ENCODE measurements at places on chromosomes 2 and 18.

DNA sequence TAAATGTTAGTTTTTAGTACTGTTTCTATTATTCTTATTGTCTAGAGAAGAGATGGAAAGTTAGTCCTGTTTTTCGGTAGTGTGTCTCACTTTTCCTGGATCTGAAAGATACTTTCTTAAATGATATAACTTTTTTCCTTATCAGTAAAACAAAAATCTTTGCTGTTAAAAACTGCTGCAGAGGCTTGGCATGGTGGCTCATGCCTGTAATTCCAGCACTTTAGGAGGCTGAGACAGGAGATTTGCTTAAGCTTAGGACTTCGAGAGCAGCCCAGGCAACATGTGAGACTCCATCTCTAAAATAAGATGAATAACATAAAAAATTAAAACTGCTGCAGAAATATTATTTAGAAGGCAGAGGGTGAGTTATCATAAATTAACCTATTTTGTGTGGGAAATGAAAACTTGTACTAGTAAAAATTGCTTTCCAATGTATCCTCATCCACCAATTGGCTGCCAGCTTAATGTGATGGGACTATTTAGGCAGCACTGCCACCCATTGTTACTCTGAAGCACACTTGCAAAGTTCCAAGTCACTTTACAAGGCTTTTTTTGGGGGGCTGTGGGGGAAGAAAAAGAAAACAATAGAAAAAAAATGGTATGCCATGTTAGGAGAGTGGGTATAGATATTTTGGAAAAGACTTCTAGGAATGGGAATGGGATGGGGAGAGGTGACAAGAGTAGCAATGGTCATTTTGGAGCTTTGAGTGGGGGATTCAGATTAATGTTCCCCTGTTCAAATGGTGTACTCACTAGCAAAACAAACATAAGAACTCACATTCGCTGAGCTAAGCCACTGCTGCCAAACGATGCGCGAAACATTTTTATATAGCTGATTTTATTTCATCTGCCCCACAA, 62.7 kb downstream of the MEIS1 start:
- DNase-seq: no peak

GRCh38 chr2:239689985-239690384, 289.2 kb upstream of the HDAC4 start:
- peak; percentile 13 for DNase-seq

- no peak for DNase-seq
These were observed 378.4 kb upstream of the NRXN1 start for GRCh38 chr2:51410331-51410730.

GRCh38 chr2:174193737-174194136, 54.6 kb downstream of the OLA1 start:
- no peak for DNase-seq

DNA sequence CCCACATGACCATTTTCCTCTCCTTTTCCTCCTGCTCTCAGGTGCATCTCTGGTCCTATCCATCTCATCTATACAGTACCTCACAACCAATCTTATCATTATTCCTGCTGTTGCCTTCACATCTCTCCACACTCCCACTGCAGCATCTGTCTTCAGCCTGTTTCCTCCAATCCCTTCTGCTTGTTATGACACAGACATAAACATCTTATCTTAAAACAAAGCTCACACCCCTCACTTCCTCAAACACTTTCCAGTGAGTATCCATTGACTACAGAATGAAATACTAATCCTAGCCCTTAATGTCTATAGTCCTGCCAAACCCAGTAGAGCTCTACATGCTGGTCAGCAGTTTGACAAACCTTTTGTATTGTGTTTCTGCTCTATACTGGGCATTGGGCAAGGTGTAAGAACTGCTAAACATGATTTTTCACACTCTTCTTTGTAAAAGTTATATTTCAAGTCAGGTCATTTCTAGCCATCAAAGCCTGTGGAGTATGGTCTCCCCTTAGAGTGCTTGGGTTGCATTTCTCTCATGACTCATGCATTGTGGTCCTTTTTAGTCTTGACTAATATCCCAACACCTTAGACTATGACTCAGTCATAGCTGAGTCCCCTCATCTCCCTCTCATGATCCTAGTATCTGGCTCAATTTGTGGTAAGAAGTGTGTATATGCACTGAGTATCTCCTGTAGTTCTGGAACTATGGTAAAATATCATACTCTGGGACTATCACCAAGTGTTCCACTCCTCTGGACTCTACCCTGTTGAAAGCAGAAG, 187.0 kb downstream of the CYRIA start:
- DNase-seq: no peak

DNA sequence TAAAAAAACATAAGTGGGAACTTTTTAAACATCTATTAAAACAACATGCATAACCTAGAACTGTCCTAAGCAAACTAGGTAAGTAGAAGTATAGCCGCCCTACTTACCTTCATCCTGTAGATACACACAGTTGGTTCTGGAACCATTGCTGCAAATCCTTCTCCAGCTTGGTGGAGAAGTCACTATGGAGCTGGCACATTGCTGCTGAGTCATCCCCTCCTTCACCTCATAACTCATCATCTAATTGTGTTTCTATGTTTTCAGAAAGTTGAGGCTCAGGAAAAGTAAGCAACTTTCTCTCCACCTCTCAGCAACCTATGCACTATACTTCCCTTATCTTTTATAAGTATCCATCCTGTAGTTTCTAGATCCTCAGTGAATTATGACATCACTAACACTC, 269.8 kb upstream of the MMADHC start:
- no peak for DNase-seq

DNA sequence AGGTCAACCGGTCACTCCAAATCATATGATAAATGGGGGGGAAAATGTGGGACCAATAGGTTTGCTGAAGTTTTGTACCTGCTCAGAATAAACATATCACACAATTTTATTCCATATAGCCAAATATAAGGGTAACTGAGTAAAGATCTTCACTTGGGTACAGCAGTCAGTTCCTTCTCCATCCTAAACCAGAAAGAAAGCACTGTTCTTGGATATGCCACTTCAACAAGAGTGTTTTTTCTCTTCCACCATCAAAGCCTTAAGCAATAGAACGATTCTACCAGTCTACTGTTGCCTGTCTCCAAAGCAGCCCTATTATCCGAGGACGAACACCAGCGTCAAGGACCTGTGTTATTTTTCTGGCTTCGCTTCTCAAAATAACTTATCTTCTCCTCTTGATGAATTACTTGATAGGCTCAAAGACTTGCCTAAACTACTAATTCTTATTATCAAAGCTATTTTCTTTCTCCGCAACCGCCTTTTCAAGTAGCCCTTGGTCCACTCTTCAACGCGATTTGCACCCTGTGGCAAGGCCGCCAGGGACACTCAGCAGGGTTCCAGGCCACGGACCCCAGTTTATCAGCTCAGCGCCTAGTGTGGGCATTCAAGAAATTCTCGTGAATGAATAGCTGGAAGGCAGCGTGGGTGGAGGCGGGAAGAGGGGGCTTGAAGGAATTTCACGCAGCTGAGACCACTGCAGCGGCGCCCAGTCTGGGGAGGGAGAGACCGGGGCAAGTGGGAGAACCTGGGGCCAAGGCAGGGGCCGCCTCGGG, 646 bp downstream of the ALS2 start:
- DNase-seq: no peak

DNA sequence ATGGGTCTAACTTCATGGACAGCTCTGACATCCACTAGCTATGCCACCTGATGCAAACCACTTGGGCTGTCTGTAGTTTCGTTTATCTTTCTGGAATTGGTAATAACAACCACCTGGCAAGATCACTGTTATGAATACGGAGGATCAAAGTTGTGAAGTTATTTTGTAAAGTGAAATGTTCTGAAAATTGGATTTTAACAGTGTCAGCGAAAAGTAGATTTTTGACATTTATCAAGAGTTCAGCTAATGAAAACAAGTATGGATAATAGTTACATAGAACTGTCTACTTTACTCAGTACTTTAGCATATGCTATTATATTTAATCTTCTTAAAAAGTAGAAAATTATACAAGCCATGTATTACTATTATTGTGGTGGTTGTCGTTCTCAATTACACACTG, 813.8 kb downstream of the RNF144A start:
- no peak for DNase-seq

DNA sequence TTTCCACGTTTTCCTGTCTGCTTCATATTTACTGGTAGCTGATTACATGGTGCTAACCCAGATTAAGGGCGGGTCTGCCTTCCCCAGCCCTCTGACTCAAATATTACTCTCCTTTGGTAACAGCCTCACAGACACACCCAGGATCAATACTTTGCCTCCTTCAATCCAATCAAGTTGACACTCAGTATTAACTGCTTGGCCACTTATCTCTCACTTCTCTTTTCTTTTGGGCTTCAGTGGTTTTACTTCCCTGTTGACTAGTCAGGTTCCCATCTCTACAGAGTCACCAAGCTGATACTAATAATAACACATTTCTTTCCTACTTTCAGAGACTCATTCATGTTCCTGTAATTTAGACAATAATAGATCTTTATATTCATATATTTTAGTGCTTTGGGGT, 302.2 kb upstream of the MAP2 start:
- no peak for DNase-seq

GRCh38 chr2:111667542-111668273, 216.3 kb downstream of the ANAPC1 start:
- no peak for DNase-seq

DNA sequence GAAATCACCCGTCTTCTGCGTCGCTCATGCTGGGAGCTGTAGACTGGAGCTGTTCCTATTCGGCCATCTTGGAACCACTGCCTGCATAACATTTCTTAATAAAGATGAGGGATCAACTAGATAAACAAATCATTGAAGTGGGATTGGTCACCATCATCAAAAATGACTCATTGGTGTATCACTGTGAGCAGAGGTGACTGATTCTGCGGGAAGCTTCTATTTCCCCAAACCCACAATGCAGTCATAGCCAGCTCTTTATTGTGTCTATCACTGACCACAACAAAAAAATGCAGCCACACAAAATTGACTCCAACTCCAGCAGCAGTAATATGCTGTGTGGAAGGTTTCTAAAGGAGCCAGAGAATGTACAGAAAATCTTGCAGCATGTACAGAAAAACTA, 630.7 kb upstream of the HS6ST1 start:
- no peak for DNase-seq

DNA sequence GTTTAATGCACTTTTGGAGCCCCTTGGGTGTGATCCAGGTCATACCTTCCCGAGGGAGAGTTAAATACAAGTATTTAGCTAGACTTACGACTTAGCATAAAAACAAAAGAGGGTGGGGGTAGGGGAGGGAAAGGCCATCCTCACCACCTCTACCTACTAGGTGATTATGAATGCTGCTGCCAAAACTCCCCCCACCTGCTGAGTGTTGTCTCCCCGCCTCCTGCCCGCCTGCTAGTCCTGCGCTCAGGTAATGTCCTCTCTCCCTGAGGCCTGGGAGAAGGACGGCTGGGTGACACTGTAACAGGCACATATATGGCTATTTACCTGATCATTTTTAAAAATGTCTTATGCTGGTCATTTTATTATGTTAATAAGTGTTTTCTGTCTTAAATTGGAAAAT, 3.0 kb upstream of the NCKAP5 start:
- DNase-seq: no peak

GRCh38 chr2:69177785-69178636, 165.0 kb downstream of the ANTXR1 start:
- DNase-seq: peak; percentile 42

- DNase-seq: no peak
These were observed 1.9 kb upstream of the WDR75 start for GRCh38 chr2:189439342-189439741.

DNA sequence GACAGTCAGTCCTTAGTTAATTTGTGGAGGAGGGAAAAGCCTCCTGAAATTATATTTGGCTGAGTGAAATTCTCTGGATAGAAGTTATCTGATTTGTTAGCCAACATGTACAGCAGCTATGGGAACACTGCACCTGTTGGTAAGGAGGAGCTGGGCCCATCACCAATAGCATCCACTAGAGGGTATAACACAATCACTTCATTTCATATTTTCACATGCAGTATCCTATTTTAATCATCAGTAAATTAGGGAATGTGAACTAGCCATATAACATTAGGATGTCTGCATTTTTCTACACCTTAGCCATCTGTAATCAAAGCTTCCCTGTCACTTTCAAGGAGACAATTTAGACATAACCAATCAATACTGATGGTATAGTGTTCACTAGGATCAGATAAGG, 818.4 kb upstream of the CDH2 start:
- DNase-seq: no peak

- DNase-seq: peak; percentile 69
These were observed 3.8 kb downstream of the GALNT5 start for GRCh38 chr2:157261199-157261782.

- peak; percentile 29 for DNase-seq
These were observed 16.8 kb upstream of the ATP8B1 start for GRCh38 chr18:57819671-57820460.

DNA sequence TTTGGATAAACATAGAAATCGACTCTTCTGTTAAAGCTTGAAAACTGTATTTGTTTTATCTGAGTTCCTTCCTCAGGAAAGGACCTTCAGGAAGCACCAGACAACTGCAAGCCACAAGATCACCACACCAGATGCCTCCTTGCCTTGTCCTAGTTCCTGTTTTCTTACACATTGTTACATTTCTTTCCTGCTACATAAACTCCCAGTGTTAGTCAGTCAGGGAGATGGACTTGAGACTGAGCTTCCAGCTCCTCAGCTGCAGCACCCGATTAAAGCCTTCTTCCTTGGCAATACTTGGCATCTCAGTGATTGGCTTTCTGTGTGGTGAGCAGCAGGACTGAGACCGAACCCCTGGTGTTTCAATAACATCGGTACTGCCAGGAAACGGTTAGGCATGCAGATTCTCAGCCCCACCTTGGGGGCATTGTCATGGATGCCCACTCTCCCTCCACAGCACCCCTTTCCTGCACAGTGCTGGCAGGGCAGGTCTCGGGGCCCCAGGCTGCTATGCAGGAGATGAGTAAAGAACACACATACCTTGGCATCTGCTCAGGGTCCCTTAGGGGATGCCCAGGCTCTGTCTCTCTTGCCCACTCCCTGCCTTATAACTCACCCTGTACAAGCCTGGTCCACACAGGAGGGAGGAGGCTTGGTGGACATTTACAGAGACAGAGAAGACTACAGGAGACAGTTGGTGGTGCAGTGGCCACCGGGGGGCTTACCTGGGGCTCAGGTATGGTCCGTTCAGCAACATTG, 32.6 kb downstream of the ANKMY1 start:
- DNase-seq: peak; percentile 8

DNA sequence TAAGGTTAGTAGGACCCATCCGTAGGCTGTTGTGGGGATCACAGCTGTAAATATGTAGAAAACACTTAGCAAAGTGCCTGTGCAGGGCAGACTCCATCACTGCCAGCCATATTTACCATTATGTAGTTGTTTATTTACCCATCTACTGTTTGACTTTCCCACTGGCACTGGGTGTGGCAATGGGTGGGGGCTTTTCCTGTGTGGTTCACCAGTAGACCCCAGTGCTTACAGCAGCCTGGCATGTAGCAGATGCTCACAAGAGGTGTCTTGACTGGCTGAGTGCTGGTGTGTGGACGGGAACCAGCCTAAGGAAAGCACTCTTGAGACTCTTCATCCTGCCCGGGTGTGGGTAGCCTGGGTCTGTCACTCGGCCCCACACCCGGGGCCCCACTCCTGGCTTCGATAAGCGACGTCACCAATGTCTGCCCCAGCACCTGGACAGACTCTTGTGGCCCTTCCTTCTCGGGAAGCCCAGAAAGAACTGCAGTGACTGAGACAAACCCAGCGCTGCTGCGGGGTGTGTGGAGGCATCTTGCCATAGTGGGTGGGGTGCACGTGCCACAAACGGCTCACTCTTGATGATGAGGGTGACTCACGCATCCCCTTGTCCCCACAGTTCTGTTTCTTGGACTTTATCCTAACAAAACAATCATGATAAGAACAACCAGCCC, 78.3 kb downstream of the HDAC4 start:
- DNase-seq: peak; percentile 48

- no peak for DNase-seq
These were observed 5.1 kb downstream of the MEIS1 start for GRCh38 chr2:66439812-66440542.
